ENCODE measurements at places on chromosomes 4 and X.

GRCh38 chr4:23986270-23986669, 96.4 kb upstream of the PPARGC1A start:
- DNase-seq: no peak

DNA sequence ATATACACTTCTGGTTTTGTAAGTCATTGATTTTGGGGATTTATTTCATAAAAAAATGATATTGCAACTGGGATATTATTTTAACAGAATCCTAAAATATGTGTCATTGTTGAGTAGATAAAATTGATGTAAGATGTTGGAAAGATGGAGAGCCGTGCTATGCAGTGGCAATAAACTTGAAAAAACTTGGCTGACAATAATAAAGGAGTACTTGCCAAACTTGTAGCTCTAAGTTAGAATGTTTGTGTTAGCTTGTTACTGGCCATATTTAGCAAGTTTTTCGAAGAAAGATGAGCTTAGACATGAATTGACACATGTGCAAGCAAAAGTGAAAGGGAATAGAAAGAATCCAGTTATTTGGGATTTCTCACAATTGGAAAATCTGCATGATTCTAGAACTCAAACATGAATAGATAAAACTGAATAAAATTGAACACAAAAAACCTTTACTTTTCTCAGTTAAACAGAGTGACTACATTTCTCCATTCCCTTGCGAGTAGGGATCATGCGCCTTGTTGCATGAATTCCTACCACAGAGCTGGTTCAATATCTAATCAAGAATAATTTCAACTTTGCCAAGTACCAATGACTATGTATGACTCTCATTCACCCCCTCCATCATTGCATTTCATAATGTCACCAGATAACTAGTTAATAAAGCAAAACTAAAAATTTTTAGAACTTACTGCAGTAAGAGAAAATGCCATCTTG, 327.8 kb downstream of the CAMK2D start:
- DNase-seq: no peak

GRCh38 chr4:93814141-93814540, 14.4 kb upstream of the ATOH1 start:
- DNase-seq: no peak

DNA sequence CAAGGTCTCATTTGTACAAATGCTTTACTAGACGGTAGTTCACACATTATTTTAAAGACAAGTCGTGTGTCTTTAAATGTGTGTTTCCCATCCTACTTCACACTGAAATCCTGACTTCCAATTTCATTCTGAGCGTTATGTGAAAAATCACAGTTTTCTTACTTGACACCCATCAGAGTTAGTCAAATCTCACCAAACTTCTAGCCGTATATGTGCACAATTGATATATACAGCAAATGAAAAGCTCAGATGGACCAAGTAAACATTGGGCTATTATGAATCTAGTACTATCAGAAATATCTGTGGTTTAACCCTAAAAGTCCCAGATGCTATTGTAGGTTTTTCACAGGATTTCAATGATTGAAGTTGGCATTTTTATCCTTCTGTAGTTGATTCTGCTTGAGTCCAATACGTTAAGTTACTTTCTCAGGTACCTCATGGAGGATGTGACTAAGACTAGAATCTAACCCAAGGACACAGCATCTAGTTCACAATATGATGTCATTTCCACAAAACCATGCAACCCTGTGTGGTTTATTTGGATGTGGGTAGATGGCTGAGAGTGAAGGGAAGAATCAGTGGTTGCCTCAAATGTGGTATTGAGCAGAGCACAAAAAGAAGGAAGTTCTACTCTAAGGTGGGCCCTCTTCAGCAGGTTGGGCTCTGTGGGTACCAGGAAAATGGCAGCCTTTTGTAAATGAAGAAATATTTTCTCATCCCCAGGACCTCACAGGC, 22.1 kb upstream of the TRIM60 start:
- no peak for DNase-seq

- DNase-seq: no peak
These were observed 219.6 kb downstream of the DKK2 start for GRCh38 chr4:106816496-106816895.

DNA sequence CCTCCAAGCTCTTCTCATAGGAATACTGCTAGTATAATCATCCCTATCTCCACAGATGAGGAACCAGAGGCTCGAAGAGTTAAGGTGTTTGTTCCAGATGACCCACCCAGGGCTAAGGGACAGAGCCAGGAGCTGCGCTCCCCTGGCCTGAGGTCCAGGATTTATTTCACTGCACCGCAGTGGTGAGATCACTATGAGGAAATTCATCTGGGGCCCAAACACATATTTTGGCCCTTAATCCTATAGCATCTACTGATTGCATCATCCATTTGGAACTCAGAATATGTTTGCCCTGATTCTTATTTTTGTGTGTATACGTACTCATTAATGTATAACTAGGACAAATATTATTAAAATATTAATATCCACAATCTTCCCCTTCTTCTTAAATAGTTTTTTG, 100.1 kb upstream of the RBPJ start:
- DNase-seq: no peak

GRCh38 chrX:38798956-38799355, 2.3 kb upstream of the MID1IP1 start:
- DNase-seq: no peak
